ENCODE measurements at places on chromosomes 4 and X. TPM values are rescaled to one million over a fixed set of nuclear protein-coding genes. Genes with fewer than 3 reads are reported as not detected.

GRCh38 chr4:122012735-122013134 is 60.9 kb upstream of the TRPC3 start:
- DNase-seq = peak; percentile 4

GRCh38 chrX:15761564-15762191 is 23.6 kb downstream of the CA5B start:
- DNase-seq = peak; percentile 41

- DNase-seq = peak; percentile 94
Observed at GRCh38 chrX:108131471-108131870, 39.9 kb downstream of the ATG4A start.

DNA sequence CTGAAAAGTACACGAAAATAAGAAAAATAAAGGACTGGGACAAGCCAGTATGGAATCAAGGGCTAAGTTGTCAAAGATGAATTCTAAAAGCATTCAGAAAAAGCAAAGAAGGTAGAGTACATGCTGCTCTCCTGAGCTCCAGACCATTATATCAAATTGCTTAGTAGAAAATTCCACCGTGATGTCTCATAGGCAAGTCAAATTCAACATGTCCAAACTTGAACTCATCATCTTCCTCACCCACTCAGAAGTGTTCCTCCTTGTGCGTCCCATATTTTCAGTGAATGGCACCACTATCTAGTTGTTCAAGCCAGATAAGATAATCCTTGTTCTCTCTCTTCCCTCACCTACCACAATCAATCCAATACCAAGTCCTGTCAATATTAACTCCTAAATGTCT is 37.5 kb upstream of the IL13RA2 start:
- no peak for DNase-seq

DNA sequence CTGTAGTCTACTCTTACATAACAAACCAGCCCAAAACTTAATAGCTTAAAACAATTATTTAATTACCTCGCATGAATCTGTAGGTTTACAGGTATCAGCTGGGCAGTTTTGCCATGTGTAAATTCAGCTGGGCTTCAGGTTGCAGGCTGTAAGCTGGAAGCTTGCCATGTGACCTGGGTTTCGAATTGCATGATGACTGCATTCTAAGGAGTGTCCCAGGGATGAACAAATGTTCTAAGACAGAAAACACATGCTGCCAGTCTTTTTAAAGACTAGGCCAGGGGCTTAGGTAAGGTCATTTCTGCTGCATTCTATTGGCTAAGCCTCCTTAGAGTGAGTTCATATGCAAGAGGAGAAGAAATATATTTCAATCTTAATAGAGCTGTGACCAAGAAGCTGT is 44.8 kb downstream of the GRIA2 start:
- no peak for DNase-seq

ATP2B3 gene
- total RNA-seq = not detected

SPIN4 gene
- 4.6 TPM for total RNA-seq

ETNPPL gene
- not detected for total RNA-seq

GRID2 gene
- total RNA-seq = not detected

EVC gene
- 17.5 TPM for total RNA-seq

XG gene
- 0.22 TPM for total RNA-seq

Measured in lung microvascular endothelial cell (primary cell).